Stimulated activated CD8-positive, alpha-beta memory T cell treated with anti-CD3 and anti-CD28 coated beads, Interleukin-7, amount 100 ng/mL, for 1 hour (primary cell): ENCODE measurements at places on chromosomes 1 and 21.

GRCh38 chr1:14138135-14138506, 438.1 kb downstream of the PRDM2 start:
- DNase-seq, result no peak

DNA sequence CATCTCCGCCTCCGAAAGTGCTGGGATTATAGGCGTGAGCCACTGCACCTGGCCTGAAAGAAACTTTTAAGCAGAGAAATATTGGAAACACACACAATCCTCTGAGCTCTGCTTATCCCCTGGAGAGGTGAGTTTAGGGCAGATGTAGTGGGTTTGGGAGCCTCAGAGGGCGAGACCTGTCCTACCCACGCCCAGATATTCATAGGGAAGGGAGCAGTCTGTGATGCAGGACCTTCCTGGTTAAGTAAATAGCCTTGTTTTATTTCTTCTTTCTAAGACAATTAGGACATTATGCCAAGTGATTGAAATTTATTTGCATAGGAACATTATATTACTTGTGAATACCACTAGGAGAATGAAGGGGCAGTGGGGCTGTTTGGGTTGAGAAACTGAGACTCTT, 18.0 kb upstream of the SLC45A1 start:
- DNase-seq, result no peak

DNA sequence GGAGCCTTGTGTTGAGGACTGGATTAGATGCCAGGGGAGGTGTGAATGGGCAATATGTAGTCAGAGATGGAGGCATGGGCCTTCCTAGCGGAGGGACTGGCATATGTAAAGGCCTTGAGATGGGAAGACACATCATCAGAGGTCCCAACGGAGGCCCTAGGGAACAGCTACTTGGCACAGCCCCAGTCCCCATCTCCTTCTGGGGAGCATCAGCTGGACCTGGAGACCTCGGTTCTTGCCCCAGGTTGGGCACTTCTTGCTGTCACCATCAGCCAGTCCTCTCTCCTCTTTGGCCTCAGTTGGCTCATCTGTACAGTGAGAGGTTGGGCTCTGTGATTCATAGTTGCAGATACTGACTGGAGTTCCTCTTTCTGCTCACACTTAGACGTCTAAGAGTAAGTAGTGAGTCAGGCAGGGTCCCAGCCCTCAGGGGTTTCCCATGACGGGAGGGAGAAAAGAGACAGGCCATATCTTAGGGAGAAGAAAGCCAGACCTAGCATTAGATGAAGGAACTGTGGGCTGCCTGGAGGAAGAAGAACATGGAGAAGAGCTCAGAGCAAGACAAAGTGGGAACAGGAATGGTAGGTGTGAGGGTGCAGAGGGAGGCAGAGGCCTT, 3.4 kb upstream of the MARCKSL1 start:
- no peak for DNase-seq

DNA sequence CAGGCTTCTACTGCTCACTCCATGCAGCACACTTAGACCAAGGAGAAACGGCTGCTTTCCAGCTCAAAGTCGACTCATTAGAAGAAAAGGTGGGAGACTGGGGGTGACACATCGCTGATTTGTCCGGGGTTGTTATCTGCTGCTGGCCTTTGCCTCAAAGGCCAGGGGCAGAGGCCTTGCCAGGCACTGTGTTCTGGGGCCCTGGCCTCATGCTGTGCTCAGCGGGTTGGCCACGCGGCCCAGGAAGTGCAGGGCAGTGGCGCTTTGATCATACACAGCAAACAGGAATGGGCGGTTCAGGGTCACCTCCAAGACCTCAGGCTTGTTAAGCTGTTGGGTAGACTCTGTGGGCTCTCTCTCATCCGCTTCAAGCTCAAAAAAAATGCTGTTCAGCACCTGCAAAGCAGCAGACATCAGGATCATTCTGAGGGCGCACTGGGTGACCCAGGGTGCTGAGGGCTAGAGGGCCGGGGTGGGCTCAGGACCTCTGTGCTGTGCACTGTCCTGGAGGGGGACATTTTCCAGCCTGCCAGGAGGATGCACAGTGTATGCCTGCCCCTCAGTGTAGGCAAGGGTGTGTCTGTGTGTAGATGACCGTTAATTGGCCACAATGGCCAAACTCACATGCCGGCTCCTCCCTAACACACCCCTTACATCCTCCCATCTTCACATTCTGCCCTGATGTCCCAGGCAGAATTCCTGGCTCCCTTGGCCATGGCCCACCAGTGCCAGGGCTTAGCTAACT, 10.8 kb downstream of the AGT start:
- DNase-seq, result no peak

DNA sequence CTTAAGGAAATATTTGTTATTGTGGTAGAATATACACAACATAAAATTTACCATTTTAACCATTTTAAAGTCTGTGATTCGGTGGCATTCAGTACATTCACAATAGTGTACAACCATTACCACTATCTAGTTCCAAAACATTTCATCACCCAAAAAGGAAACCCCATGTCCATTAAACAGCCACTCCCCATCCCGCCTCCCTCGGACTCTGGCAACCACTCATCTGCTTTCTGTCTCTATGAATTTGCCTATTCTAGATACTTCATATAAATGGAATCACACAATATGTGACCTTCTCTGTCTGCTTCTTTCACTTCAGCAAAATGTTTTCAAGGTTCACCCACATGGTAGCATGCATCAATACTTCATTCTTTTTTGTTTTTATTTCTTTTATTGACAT, 51.3 kb downstream of the PTP4A2 start:
- DNase-seq, result no peak

DNA sequence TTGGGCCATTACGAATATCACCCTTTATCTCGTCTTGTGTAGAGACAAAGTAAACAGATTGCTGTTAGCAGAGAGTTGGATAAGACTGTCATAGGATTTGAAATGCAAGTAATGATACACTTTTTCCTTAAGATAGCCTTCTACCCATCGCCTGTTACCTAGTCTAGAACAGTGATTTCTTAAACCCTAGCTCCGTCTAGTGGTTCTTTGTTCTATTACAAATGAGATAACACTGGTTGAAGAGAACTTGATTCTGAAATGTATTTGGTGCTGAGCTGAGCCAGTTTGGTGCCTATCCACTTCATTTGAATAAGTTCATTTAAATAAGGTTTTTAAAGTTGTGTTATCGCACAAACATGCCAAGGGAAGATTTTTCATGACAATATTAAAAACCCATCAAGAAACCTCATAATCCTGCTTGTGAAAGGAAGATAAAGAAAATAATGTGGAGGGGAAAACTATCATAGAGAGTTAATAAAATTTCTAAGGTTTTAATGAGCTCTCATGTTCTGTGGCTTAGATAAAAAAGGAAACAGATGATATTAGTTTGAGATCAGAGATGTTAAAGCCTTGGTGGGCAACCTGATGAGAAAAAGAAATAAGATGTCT, 1.5 kb upstream of the KCNH1 start:
- no peak for DNase-seq

GRCh38 chr1:118937413-118938072, 50.6 kb downstream of the TBX15 start:
- no peak for DNase-seq

DNA sequence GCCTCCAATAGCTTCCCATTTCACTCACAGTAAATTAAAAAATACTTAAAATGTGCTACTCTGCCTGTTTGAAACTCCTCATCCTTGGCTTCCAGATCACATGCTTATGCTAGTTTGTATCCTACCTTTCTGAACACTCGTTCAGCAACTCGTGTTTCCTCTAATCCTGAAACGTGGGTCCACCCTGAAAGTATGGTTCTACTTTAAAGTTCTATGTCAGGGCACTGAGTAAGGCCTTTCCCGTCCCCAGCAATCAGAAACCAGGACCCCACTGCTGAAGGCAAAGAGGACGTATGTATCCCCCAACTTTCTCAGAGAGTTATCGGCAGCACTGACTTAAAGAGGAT, 419 bp upstream of the TSEN15 start:
- no peak for DNase-seq

- DNase-seq, result no peak
Measured at GRCh38 chr1:207999972-208000371, 89.0 kb upstream of the CD34 start.

DNA sequence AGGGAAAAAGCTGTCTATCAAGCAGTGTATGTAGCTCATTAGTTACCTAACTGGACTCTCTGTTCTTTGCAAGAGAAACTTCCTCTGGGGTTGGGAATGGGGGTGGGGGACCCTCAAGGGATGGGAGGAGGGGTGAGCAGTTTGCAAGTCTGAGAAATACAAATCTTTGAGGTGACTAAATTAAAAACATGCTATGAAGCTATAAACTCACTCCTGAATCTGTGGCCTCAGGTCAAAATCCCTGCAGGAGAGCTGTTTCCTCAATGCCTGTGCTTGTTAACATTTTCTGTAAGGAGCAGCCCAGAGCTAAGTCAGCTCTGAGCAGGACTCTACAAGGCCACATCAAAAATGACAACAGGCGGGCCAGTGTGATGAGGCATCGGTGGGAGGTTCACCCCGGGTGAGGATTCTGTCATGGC, 32.8 kb upstream of the PTPRC start:
- DNase-seq, result no peak

DNA sequence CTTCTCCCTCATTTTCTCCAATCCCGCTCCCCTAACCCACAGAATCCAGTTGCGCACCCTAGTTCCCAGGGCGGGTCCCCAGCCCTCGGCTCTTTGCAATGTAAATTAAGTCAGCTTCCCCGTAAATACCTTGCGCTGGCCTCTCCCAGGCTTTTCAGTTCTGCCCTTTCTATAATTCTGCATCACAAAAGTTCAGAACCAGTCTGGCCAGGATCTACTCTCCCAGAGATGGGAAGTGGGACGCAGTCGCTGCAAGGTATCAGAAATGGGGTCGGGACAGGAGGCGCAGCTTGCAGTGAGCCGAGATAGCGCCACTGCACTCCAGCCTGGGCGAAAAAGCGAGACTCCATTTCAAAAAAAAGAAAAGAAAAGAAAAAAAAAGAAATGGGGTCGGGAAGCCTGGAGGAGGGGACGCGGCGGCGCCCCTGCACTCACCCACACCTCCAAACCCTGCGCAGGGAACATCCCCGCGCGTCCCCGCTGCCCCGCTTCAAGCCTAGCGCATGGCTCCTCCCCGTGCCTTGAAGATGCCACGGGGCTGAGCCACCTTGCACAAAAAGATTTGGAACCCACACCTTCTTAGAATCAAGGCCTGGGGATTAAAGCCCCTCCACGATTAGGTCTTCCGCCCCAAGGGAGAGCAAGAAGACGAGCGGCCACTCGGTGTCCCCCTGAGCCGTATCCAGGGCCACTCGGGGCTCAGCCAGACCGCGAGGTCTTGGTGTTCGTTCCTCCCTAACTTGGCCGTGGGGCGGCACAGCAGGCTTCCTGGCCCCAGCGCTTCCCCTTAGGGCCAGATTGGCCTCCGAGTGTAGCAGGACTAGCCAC, 27.2 kb upstream of the ITLN2 start:
- DNase-seq, result no peak

GRCh38 chr1:54173681-54174080, 20.9 kb upstream of the CDCP2 start:
- no peak for DNase-seq

GRCh38 chr1:235375919-235376605, 8.8 kb downstream of the TBCE start:
- DNase-seq, result no peak

GRCh38 chr1:27614625-27615344, 10.8 kb upstream of the AHDC1 start:
- DNase-seq, result no peak

DNA sequence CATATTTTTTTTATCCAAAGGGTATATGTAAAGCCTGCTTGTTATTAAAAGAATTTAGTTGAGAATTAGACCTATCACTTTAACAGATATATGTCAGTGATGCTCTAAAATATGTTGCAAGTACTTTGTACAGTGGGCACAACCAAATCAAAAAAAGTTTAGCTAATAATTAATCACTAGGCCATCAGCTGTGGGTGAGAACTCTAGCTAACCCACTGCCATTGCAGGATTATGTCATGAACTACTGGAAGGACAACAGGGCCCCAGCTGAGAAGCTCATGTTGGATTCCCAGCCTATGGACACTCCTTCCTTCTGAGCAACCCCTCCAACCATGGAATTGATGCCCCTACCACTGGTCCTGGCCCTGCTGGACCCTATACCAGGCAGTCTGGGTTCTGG, 6.8 kb upstream of the CHIA start:
- DNase-seq, result no peak

GRCh38 chr1:240526312-240526711, 85.6 kb downstream of the GREM2 start:
- DNase-seq, result no peak

DNA sequence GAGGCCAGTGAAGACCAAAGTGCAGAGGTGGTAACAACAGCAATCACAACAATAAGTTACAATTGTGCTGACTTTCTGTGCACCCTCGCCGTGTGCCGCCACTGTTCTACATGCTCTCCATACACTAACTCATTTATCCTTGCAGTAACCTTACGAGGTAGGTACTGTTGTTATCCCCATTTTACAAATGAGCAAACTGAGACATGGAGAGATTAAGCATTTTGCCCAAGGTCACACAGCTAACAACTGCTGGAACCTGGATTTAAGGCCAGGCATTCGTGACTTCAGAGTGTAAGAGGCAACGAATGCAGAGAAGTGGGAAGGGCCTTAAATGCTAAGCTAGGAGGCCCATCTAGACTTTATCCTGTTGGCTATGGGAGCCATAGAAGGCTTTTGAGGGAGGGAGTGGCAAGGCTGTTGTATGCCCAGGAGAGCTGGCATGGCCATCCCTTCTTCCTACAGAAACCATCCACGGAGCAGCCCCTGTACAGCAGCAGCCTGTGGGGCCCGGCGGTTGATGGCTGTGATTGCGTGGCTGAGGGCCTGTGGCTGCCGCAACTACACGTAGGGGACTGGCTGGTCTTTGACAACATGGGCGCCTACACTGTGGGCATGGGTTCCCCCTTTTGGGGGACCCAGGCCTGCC, 36.6 kb downstream of the AZIN2 start:
- no peak for DNase-seq

DNA sequence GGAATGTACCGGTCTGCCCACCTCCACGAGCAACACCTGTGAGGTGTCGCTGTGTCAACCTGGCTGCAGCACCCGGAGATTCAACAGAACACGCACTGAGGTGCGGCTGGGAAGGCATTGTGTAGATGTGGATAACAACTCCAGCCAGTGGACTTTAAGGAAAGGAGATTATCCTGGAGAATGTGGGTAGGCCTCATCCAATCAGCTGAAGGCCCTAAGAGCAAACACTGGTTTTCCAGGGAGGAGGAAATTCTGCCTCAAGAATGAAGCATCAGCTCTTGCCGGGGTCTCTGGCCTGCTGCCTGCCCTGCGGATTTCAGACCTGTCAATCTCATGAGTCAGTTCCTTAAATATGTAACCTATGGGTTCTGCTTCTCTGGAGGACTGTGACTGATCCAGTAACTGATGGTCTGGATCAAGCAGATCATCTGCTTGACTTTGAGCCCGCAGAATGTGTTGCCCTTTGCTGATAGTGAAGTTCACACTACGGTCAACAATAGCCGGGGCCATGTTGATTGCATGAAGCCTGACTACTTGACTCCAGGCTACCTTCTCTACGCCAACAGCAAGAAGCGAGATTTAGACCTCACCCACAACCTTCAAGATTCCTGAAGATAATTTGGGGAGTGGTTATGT, 15.9 kb upstream of the PRDM15 start:
- no peak for DNase-seq
